ENCODE measurements at places on chromosomes 13 and 19.

DNA sequence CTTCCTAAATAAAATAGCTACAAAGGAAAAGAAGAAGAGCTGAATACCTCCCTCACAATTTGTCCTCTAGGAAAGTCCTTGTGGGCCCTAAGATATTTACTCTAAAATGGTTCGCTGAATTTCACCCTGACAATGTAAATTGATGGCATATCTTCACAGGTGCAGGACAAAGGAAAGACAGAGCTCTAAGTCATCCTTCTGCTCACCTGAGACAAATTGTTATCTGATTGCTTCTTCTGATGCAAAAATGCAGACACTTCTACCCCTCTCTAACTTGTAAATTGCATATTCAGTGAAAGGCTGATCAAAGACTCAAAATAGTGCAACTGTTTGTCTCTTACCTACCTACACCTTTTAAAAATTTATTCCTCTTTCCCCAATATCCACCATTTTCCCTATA is 747.2 kb upstream of the PRR20A start:
- DNase-seq: no peak

GRCh38 chr13:29935309-29935981 is 85.0 kb upstream of the UBL3 start:
- DNase-seq: peak; percentile 96

- no peak for DNase-seq
These were observed 32.6 kb downstream of the PDE4A start for GRCh38 chr19:10452726-10453618.

DNA sequence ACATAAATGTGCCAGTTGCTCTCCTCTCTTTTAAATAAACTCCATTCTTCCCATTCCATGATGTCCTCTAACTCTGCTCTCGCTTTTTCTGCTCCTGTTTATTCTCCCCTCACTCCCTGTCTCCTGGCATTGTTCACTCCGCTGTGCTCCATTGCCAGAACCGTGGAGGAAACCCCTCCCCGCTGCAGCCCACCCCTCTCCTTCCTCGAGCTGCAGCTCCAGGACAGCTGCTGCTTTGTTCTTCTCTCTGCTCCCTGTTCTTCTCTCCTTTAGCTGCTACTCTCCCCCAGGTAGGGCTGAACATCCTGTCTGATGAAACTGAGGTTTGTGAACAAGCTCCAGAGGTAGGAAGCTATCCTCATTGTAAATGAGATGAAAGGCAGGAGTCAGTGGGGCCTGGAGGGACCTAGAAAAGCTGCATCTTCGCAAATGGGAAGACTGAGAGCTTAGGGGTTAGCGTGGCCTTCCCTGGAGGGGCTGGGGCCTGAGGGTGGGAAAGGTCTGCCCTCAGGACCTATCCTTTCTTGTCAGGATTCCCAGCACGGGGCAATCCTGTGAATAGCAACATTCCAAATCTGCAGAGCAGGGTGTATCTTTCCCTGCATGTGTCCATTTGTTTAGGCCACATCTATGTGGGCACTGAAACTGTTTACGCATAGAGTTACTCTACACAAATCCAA is 243.7 kb downstream of the DNAJC15 start:
- no peak for DNase-seq

DNA sequence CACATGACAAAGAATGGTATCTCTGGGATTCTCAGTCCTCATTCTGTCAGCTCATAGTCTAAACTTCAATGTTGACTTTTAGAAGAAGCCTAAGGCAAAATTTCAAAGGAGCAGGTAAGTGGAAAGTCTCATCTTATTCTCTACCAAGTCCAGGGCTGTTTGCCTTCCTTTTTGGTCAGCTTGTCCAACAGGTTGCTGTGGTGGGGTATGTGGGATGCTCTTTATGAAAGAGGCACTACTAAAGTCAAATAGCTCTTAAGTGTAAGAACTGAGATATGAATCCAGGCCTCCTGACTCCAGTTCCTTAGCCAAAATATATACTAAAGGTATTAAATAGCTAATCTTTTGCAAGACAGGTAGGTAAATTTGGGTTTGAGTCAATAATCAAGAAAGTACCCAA is 540.6 kb upstream of the SPRY2 start:
- DNase-seq: no peak

GRCh38 chr19:4557971-4558941 is 1.2 kb downstream of the SEMA6B start:
- peak; percentile 27 for DNase-seq

DNA sequence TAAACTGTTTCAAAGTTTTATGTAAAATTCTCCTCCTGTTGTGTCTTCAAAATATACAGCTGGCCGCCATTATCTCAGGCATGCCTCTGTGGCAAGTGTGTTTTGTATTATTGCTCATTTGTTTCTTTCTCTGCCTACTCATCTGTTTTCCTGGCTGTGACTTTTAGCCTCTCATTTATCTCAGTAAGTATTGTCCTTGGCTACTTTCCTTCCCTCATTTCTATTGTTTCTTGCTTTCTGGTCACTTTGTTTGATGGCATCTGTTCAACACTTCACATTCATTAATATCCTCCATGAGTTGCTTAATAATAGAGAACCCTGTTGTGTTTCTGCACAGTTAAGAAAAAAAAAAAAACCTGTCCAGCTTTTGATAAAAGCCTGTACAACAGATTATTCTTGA is 869.4 kb downstream of the PCDH17 start:
- no peak for DNase-seq

- DNase-seq: no peak
These were observed 201.8 kb downstream of the COL4A1 start for GRCh38 chr13:110105136-110105535.

DNA sequence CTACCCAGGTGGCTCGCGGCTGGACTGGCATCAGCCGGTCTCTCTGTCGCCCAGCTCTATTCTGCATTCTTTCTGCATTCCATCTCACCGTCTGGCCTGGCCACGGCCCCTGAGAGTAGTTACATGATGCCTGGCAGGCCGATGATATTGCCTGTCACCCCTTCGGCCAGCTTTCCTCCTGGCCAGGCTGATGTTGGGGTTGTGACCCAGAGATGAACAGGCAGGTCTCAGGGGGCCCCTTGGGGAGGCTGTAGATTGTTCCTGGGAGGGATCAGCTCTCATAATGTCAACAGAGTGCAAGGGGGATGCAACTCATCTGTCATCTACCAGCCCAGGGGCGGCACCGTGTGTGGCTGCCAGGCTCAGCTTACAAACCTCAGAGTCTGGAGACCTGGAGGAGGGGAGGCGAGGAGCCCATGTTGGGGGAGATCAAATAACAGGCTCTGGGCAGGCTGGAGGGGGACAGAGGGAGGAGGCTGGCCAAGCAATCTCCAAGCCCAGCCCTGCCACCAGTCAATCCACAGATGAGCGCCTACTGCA is 13.6 kb upstream of the FBXO17 start:
- DNase-seq: no peak

- DNase-seq: no peak
These were observed 487.6 kb downstream of the EFNB2 start for GRCh38 chr13:106047859-106048258.

- peak; percentile 1 for DNase-seq
These were observed at the start of gene CHST8 for GRCh38 chr19:33621811-33622504. CHST8 (plus strand) TSS chr19:33621953; CDS start chr19:33689262, 67,309 bp downstream.

- no peak for DNase-seq
These were observed 24.2 kb downstream of the SH3GL1 start for GRCh38 chr19:4376028-4376670.

GRCh38 chr19:776549-776948 is 20.7 kb upstream of the PTBP1 start:
- DNase-seq: no peak

DNA sequence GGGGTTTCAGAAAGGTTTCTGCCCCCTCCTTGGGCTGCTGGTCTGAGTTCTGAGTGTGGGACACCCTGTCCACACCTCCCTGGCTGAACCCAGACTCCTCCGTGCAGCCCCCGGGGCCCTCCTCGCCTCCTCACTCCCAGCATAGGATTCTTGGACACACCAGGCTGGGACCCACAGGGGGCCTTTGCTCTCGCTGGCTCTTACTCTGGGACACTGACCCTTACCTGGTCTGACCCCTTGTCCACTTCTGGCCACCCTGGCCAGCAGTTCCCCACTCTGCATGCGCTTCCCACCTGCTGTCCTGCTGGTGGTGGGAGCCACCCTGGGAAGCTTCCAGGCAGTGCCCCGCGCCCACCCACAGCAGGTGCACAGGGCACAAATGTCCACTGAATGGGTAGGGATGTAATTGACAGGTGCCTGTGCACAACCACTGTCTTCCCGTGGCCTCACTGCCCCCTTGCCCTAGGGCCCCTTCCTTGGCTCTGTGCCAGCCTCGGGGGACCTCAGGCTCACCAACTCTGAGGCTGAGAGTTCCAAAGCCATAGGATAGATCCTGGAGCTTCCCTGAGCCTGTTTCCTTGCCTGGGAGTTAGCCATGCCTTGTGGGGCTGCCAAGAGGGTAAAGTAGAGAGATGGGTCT is 7.0 kb upstream of the SLC25A42 start:
- no peak for DNase-seq

DNA sequence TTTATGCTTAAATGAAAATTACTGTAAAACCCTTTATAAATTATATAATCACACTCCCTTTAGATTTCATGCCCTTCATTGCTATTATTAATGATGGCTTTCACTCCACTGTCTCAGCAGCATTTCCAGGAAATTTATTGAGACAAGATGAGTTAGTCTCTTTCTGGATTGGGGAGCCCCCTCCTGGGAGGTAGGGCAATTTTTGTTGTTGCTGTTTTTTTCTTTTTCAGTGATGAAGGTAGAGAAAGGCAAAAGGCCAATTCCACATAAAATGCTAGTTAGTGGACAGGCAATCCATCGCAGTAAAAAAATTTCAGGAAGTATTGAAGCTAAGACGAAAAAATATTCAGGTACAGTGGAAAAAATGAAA is 80.2 kb downstream of the TEX26 start:
- DNase-seq: no peak

DNA sequence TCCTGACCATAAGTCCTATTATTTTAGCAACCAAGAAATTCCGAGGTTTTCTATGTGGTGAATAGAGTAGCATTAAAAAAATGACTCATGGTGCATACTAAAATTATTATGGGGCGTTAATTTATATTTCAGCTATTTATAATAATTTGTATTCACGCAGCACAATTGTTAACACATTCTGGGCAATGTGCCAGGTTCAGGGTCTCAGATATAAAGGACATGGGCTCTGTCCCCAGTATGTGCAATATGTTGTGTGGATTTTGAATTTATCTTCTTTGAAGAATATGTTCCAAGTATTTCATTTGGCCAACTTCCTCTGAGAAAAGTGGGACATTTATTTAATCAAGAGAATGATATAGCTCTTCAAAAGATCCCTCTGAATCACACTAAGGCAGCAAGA is 1434.7 kb upstream of the PRR20A start:
- DNase-seq: no peak

DNA sequence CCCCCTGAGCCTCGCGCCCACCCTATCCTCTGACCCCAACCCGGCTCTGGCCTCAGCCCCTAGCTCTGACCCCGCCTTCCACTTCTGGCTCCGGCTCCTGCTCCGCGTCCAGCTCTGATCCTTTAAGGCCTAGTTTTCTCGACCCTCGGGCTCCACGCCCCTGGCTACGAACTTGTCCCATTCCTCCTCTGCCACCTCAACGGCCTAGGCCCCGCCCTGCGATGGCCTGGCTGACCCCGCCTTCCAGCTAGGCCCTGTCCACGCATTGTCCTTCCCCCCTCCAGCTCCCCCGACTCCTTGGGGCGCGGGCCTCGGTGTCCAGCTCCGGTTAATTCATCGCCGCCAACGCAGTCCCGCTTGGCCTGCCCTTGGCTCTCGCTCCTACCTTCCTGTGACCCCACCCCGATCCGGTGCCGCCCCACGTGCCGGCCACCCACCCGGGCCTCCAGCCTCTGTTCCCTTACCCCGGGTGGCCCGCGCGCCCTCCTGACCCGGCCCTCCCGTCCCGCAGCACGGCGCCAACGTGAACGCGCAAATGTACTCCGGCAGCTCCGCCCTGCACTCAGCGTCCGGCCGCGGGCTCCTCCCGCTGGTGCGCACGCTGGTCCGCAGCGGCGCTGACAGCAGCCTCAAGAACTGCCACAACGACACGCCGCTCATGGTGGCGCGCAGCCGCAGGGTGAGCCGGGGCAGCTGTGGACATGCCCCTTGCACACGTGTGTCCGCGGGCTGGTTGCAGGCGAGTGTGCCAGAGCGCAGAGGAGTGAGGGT is 9.4 kb downstream of the BCL3 start:
- no peak for DNase-seq

- peak; percentile 89 for DNase-seq
These were observed 5.3 kb upstream of the CEACAM21 start for GRCh38 chr19:41570639-41571112.

- peak; percentile 91 for DNase-seq
These were observed 195.6 kb downstream of the GGACT start for GRCh38 chr13:100392709-100393630.

- DNase-seq: no peak
These were observed 93.9 kb downstream of the STARD13 start for GRCh38 chr13:33191425-33192210.

DNA sequence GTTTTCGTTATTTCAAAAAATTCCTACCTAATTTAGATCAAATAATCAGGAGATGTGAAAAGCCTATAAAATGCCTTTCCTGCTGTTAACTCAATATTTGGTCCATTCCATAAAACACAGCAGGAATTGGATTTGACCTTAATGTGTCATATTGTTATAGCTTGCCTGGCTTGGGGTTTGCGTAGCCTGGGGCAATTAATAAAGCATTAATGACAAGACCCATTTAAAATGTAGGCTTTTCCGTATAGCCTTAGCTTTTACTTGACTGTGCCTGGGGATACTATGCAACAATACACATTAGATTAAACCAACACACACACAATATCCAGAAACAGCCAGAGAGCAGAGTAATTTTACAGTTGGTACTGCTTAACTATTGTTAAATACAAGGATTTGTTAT is 117.2 kb upstream of the MAB21L1 start:
- no peak for DNase-seq

DNA sequence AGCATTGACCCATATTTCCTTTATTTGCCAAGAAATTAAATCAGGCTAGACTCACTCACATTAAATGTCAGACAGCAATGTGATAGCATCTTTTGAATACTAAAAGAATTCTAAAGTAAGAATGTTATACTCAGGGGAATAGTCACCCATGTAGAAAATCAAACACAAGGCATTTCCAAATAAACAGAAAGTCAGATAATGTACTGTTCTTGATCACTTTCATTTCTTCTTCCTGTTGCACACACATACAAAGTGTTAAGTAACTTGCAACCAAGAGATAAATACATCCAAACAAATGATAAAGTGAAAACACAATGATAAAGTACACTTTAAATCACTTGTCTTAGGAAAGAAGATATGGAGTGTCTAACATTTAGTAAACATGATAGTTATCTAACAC is 1366.6 kb upstream of the MIR17HG start:
- DNase-seq: no peak

- DNase-seq: peak; percentile 34
These were observed 130.3 kb upstream of the SERP2 start for GRCh38 chr13:44243198-44243857.

DNA sequence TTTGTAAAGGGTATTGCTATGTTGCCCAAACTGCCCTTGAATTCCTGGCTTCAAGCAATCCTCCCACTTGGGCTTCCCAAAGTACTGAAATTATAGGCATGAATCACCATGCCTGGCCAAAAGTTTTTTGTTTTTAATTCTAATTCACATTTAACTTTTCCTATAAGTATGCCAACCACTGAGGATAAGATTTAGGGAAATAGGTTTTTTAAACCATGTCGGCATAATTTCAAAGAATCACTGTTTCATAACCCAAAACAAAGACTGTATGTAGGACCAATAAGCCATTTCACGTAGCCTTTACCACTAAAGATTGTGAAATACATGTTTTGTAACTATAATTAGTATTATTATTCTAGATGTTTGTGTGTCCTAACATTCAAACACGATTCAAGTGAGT is 8.2 kb downstream of the ZDHHC20 start:
- no peak for DNase-seq
